Nucleus accumbens (tissue), 56 donors: ENCODE measurements at places on chromosomes 4 and X.

DNA sequence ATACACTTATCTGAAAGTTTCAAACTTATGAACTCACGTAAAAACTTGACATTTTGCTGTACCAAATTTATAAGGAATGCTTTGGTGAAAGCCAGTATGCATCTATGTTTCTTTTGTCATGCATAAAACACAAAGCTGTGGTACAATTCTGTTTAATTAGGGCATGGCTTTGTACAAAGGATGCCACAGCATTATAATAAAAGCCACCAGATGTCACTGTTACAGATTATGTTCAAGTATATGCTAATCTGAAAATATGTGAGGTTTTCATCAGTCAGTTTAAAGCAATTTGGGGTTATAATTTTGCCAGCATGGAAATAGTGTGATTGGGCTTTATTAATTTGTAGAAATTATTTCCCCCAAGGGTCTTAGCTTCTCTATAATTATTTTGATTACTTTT is 69.0 kb downstream of the ATOH1 start:
- no peak for DNase-seq

DNA sequence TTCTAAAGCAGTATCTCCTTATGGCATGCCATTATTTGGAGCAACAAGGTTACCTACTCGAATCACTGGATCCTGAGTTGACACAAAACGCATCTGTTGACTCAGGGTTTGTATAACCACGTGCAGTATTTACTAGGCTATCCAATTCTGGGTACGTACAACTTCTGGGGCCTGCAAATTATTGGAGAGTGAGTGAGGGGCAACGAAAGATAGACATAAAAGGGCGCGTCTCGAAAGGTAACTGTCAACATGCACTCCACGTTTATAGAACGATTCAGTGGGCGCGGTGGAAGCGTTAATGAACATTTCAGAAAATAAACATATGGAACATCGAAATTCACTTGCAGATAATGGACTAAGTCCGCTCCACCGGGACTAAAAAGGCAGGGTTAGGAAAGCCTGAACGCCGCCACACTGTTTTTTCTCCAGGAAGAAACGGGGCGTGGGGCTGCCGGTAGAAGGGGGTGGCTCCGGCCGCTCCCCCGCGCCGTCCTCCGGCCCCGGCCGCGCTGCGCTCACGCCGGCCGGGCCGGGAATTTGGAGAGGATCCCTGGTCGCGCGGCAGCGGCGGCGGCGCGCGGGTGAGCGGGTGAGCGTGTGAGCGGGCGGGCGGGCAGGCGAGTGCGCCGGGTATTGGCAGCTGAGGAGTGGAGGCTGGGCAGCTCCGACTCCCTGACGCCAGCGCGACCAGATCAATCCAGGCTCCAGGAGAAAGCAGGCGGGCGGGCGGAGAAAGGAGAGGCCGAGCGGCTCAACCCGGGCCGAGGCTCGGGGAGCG is at the start of gene SMAD1:
Gene SMAD1 (plus strand): TSS at position 690 of the 778 bp plus-strand sequence. CDS start 32,761 bp downstream, outside the sequence.
- DNase-seq, result peak; percentile 74

DNA sequence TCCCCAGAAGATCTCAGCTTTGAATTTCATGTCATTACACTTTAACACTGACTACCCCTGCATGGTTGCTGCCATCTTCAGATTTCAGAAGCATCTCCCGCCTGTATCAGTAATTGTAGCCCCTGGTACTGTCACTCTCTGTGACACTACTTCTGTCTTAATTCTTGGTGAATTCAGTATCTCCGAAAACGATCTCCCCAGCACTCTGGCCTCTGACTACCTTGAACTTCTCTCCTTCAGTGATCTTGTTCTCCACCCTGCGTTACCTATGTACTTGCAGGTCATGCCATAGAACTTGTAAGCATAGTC is 53.8 kb upstream of the ABCG2 start:
- no peak for DNase-seq

- DNase-seq, result no peak
These were observed 200.4 kb upstream of the PITX2 start for GRCh38 chr4:110823251-110823650.

DNA sequence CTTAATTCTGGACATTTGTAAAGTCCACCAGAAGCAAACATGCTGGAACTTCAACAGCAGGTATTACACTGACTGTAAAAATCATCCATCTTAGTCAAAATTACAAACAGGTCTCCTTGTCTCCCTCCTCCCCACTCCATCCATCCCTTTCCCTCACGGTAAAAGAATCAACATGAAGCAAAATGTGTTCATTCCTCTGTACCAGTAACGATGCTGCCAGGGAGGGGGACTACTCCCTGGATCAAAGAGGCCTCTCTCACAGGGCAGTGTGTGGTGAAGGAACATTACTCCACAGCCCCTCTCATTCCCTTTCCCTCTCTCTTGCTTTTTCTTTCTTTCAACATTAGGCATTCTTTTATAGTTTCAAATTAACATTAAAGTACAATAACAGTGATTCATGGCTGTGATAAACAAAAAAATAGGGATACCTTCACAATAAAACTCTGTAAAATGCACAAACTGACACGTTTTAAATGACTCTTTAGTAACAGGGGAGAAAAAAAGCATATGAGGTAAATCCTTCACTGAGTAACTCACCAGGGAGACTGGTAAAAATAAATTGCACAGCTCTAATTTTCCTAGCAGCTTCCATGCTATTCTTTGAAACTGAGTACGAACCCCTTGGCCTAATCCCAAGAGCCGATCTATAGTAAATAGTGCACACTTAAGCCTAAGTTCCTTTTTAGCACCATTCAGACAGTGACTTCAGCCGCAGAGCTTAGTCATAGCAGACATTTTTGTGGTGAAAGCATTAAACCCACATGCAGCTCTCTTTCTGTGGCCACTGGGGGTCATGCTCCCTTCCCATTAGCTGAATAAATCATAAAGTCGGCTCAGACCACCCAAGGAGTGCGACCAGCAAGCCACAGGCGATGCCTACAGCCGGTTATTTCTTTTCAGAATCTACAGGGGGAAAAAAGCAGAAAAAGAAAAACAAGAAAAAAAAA is 215.6 kb upstream of the GYPA start:
- DNase-seq, result peak; percentile 16

DNA sequence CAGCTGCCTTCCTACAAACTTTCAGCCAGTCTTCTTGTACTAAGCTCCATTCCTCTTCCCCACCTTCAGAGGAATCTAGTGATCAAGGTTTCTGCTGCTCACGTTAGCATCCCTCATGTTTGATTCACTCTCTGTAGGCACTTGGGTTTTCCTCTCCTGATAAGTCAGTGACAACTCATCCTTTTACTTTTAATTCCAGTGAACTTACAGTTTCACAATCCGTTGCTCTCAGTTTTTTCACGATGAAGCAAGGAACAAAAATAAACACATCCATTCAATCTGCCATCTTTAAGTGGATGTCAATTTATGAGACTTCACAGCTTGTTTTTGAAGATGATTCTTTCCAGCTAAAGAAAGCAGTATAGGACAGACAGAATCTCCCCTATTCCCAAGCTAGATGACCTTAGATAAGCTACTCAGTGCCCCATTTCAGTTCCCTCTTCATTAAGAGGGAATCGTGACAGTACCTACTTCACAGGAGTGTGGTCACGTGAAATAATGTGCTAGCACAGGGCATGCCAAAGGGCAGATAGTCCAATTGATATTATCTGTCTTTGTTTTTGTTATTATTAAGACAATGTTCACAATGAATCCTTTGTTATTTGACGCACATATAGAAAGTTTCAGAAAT is 234.3 kb downstream of the PALLD start:
- no peak for DNase-seq

DNA sequence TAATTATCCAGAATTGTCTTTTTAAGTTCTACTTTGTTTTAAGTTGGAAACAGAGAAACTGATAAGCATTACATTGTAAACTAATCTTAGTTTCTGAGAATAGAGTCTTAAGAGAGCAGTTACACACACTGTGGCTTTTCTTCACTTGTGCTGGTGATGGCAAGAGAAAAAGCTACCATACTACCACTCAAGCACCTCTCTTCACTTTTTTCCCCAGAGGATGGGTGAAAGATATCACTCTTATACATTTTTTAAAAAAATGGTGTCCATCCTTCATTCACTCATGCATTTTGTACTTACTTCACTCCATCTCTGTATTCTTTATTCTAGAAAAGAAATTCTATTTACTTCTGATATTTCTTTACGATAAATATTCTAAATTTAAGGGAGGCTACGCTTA is 42.5 kb upstream of the GRID2 start:
- DNase-seq, result no peak

DNA sequence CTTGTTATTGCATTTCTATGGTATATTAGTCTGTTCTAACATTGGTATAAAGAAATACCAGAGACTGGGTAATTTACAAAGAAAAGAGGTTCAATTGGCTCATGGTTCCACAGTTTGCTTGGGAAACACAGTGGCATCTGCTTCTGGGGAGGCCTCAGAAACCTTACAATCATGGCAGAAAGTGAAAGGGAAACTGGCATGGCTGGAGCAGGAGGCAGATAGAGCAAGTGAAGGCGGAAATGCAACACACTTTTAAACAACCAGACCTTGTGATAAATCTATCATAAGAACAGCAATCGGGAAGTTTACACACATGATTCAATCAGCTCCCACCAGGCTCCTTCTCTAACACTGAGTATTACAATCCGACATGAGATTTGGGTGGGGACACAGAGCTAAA is 346.6 kb upstream of the GNPDA2 start:
- DNase-seq, result no peak

DNA sequence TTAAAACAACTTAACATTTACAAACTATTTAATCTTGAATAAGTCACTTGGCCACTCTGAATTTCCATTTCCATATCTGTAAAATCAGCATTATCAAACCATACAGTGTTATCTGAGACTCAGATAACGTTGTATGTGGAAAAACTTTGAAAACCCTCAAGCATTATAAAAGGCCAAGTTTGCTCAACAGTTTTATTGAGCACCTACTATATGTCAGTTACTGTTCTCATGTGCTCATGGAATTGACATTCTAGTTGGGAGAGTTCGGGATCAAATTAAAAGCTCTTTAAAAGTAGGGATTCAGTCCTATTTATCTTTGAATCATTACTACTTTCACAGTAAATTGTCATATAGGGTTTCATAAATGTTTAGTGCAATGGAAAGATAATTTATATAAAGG is 97.9 kb downstream of the FRMPD4 start:
- no peak for DNase-seq

- no peak for DNase-seq
These were observed 1284.2 kb downstream of the ADGRL3 start for GRCh38 chr4:62484357-62484756.

DNA sequence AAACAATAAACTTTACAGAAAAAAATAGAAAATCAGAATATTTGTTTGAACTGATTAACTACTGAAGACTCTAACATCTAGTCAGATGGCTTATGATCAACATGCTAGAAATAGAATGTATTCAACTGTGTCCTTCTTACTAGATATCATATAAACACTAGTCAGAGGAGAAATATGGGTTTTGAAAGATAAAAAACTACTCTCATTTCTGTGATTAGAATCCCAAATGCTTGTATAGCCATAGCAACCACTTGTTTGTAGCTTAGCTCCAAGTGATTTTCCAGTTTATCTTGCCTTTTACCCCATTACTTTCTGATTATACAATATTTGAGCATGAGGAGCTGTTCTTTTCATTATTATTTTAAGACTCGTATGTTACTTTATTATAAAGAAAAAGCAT is 31.2 kb downstream of the USP38 start:
- no peak for DNase-seq

GRCh38 chr4:118586357-118586790 is 98.8 kb upstream of the METTL14 start:
- no peak for DNase-seq

GRCh38 chr4:185322803-185323202 is 72.9 kb downstream of the LRP2BP start:
- DNase-seq, result no peak

GRCh38 chr4:101952985-101953384 is 162.5 kb downstream of the BANK1 start:
- DNase-seq, result no peak

DNA sequence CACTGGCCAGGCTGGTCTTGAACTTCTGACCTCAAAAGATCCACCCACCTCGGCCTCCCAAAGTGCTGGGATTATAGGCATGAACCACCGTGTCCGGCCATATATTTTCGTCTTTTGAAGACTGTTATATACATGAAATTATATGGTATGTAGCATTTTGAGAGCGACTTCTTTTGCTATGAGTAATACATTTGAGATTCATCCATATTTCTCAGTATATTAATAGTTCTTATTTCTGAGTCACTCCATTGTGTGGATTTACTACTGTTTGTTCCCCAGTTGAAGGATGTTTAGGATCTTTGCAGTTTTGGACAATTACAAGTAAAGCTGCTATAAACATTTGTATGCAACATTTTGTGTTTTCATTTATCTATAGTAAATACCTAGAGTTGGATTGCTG is 34.9 kb downstream of the GNL3L start:
- DNase-seq, result no peak

- no peak for DNase-seq
These were observed 19.1 kb downstream of the HAUS3 start for GRCh38 chr4:2222838-2223237.

GRCh38 chrX:29693912-29694311 is 521.5 kb upstream of the MAGEB2 start:
- DNase-seq, result no peak

DNA sequence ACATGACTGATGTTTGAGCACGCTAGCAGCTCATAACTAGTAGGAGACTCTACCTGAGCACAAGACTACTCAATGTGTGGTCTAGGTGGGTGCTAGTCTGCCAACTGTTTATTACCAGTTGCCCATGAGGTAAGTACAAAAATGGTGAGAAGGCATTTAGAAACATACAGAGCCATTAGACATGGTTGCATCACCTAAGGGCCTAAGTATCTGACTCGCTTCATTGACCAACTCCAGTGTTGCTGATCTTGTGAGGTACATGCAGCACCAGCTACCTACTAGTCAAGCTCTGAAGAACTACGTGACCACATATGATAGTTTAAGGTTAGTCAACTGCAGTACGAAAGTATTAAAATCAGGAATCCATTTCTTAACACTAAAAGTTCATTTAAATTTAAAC is 39.9 kb downstream of the APBB2 start:
- DNase-seq, result no peak

DNA sequence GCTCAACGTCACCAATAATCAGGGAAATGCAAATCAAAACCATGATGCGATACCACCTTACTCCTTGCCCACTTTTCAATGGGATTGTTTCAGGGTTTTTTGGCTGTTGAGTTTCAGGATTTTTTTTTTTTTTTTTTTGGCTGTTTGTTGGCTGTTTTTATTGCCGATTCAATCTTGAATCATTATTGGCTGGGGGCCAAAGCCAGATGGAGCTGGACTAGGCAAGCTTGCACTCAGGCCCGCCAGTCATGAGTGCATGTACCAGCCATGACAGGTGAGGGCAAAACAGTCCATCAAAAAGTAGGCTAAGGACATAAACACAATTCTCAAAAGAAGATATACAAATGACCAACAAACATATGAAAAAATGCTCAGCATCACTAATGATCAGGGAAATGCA is 13.3 kb downstream of the YIPF7 start:
- no peak for DNase-seq

GRCh38 chr4:30770049-30770549 is 49.9 kb downstream of the PCDH7 start:
- no peak for DNase-seq

- DNase-seq, result no peak
These were observed 12.8 kb downstream of the AFF1 start for GRCh38 chr4:86947501-86948120.

GRCh38 chr4:152266831-152267480 is 268.9 kb downstream of the FBXW7 start:
- no peak for DNase-seq
